ENCODE measurements at places on chromosomes 4 and X.

DNA sequence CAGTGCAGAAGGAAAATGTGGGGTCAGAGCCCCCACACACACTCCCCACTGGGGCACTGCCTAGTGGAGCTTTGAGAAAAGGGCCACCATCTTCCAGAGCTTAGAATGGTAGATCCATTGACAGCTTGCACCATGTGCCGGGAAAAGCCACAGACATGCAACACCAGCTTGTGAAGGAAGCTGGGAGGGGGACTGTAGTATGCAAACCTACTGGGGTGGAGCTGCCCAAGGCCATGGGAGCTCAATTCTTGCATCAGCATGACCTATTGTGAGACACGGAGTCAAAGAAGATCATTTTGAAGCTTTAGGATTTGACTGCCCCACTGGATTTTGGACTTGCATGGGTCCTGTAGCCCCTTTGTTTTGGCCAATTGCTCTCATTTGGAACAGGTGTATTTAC is 142.8 kb upstream of the ARHGEF9 start:
- ATAC-seq: no peak

- no peak for ATAC-seq
Observed at GRCh38 chr4:61336916-61337315, 136.8 kb downstream of the ADGRL3 start.

DNA sequence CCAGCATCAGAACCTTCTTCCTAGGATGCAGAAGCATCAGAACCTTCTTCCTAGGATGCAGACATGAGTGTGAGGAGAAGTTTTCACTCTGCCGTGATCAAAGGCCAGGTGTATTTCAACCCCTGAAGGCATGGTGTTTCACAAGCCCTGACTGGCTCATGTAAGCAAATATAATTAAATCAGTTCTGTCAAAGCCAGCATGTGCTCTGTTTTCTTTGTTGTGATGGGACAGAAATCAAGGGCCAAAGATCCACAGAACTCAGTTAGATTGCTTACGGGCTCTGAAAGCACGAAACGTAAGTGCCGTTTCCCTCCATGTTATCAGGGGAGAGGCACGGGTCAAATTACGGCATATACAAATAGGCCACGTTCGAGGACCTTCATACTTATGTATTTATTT is 32.0 kb upstream of the CLDN24 start:
- no peak for ATAC-seq

DNA sequence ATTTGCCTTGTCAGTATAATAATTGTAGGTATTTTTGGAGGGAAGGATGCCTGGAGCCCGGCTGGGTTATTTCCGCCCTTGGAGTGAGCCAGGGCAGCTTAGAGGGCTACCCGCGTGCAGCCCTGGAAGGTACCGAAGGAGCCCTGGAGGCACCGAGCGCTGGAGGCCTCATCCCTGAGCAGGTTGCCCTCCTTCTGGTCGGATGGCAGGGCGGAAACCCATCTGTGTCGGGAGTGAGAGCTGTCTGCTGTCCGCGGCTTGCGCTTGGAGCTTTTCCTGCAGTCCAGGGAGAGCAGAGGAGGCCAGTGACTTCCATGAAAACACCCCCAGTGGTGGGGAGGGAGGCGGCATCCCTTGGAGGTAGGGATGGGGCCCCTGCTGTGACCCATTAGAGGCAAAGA is 122.1 kb downstream of the TBL1X start:
- no peak for ATAC-seq

DNA sequence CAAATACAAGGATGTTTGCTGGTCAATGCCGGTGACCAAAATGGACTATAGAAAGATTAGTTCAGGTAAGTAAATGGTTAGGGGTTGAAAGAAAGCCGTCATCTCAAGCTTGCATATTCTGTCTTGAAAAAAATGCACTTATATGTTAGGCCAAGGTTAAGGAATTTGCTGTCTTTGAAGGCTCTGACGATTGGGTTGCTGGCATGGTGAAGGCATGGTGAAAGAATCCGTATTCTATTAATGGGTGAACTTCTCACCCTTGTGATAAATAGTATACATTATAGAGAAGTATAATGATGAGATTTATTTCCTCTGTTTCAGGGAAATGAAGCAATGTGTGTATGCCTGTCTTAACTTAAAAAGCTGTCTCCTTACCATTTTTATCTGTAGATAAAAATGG is 132.6 kb downstream of the ADGRL3 start:
- peak; percentile 32 for ATAC-seq

- ATAC-seq: no peak
Observed at GRCh38 chrX:53281963-53282695, 745 bp upstream of the IQSEC2 start.

- no peak for ATAC-seq
Observed at GRCh38 chr4:102751941-102752340, 8.8 kb downstream of the MANBA start.

- no peak for ATAC-seq
Observed at GRCh38 chr4:118081434-118081833, 47.1 kb downstream of the NDST3 start.

DNA sequence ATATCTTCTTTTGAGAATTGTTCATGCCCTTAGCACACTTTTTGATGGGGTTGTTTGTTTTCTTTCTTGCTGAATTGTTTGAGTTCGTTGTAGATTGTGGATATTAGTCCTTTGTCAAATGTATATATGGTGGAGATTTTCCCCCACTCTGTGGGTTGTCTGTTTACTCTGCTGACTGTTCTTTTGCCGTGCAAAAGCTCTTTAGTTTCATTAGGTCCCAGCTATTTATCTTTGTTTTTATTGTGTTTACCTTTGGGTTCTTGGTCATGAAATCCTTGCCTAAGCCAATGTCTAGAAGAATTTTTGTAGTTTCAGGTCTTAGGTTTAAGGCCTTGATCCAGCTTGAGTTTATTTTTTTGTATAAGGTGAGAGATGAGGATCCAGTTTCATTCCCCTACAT is 1372.6 kb upstream of the TENM3 start:
- no peak for ATAC-seq

GRCh38 chr4:118760092-118760491 is 74.9 kb downstream of the METTL14 start:
- no peak for ATAC-seq

- peak; percentile 61 for ATAC-seq
Observed at GRCh38 chr4:21592970-21593670, 355.5 kb downstream of the KCNIP4 start.

DNA sequence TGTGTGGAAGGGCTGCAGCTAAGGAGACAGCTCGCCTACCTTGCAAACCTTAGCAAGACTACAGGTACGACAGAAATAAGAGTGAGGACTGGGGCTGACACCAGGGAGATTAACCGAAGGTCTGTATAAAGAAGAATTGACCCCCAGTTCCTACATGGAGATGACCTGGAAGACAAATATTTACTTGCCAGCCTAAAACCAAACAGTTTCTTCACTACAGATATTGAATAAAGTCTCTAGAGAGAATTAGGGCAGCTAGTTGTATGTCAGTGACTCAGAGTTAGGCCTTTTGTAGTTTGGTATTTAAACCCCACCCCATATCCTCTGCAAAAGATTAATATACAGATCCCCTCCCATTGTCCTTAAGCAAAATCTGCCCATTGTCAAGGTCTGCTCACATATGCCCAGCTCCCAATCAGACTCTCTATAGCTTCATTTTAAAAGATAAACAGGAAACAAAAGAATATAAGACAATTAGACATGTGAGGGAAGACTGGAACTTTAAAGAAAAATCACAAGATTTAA is 28.1 kb upstream of the FRMPD3 start:
- ATAC-seq: peak; percentile 60

DNA sequence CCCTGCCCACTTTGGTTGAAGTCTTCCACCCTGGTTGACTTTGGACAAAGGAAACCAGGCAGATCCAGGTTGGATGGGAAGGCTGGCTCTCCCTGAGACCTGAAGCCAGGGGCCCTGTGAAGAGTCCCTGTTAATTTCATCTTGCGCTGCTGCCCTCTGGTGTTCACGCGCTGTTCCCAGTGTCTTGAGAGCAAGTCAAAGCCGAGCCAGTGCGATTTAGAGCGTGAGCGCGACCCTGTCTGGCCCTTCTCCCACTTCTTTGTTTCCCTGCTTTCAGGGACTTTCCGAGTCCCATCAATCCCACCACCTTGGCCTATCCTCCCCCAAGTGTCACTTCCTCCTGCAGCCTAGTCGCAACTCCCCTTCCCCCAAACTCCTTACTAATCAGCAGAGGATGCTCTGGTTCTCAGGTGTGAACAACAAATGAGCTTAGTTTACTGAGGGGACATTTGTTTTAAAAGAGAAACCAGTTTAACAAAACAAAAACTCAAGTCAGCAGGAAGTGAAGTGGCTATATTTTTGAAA is 25.8 kb upstream of the CHRNA9 start:
- peak; percentile 97 for ATAC-seq

GRCh38 chrX:57528670-57529255 is 63.0 kb upstream of the ZXDB start:
- ATAC-seq: peak; percentile 65

GRCh38 chr4:27189683-27190082 is 329.0 kb downstream of the STIM2 start:
- no peak for ATAC-seq

GRCh38 chrX:63758011-63758410 is 27.0 kb downstream of the ARHGEF9 start:
- no peak for ATAC-seq

- no peak for ATAC-seq
Observed at GRCh38 chrX:109934935-109935334, 68.0 kb upstream of the TMEM164 start.

- ATAC-seq: no peak
Observed at GRCh38 chr4:78653655-78654054, 102.1 kb downstream of the ANXA3 start.

GRCh38 chrX:119676949-119677653 is 15.9 kb downstream of the SEPTIN6 start:
- ATAC-seq: peak; percentile 64

DNA sequence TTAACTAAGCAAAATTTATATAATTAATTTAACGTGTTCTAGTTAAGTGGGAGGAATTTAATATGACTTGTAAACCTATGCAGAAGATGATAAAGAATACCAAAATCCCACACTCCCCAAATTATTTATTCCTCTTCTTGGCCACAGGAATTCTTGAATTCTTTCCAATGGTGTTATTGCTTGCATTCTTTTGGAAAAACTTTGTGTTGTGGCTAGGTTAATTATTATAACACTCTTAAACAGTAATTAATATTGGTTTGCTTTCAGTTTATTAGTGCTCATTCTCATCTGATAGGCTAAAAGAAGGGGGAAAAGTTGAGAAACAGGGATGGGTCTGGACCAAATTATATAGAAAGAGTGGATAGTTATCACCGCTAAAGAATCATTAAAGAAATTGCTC is 141.5 kb upstream of the PABPC4L start:
- no peak for ATAC-seq
